ENCODE measurements at places on chromosomes 6 and 20.
A peak's percentile ranks its signal among the peaks of the same experiment; 100 is the strongest.

GRCh38 chr6:132023490-132023889 is 72.3 kb upstream of the CCN2 start:
- DNase-seq, result no peak

GRCh38 chr6:166586424-166587156 is at the start of gene RAMACL:
Gene RAMACL (minus strand): TSS chr6:166586678. CDS start chr6:166586477, 201 bp downstream.
- no peak for DNase-seq

- DNase-seq, result no peak
Observed at GRCh38 chr20:38926934-38927616, 858 bp downstream of the FAM83D start.

GRCh38 chr6:37396571-37397180 is 36.3 kb upstream of the CMTR1 start:
- DNase-seq, result no peak

DNA sequence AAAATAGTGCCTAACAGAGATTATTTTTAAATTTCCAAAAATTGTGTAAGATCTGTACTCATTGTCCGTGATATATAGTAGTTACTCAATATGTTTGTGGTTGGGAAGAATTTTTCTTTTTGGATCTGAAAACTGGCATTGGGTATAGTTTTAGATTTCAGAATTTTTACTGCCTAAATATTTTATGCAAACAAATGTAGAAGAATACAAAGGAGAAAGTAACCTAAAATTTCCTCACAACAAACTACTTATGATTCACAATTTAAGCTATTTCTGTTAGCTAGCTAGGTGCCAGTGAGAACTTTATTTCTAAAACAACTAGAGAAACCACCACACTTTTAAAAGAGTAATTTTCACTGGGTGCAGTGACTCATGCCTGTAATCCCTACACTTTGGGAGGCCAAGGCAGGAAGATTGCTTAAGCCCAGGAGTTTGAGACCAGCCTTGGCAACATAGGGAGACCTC is 38.8 kb downstream of the SESN1 start:
- DNase-seq, result no peak

- DNase-seq, result peak; percentile 60
Observed at GRCh38 chr6:27890445-27891319, 21.5 kb downstream of the OR2B2 start.

DNA sequence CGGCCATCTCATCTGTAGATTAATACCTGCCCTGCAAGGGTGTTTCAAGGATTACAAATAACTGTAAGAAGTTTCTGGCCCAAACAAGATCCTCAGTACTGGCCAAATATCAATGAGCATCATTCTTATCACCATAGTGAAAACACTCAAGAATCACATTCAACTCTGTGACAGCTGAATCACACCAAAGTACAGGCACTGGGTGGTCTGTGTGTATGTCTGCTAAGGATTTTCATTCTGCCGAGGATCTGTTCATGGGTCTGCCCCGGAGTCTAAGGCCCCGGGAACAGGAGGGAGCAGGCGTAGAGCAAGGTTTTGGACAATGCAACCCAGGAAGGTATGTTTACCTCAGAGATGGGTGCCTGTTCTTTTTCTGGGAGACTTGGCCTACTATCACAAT is 110.5 kb downstream of the TRERF1 start:
- no peak for DNase-seq

GRCh38 chr6:45423111-45423823 is 45.5 kb upstream of the SUPT3H start:
- no peak for DNase-seq

GRCh38 chr6:21836772-21837425 is 243.3 kb downstream of the SOX4 start:
- no peak for DNase-seq

DNA sequence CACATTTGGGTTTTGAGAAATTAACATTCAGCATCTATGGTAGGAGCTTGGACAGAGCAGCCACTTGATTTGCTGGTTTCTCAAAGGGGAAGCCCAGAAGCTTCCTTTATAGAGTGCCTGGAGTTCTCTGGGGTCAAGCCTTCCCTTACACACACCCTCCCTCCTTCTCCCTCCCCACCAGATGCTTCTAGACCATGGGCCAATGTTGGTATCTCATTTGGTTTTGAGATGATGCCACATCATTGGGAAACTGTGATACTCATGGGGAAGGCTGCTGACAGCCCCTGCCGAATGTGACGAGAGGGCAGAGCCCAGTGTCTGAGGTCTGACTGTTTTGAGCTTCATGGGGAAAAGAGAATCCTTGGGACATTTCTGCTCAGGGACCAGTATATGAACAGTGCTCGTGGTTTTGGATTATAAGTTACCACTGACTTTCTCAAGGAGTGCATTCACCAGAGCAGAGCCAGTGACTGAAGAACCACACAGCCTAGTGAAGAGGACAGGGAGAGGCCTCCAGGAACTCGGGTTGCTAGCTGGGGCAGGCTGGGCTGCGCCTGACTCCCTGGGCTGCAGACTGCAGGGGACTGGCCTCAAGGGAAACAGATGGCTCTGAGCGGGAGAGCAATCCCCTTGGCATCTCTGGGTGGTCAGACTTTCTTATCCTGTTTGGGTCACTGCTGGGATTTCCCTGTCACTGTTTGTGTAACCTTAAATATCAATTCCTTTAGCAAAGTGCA is 46.4 kb upstream of the CST5 start:
- no peak for DNase-seq

DNA sequence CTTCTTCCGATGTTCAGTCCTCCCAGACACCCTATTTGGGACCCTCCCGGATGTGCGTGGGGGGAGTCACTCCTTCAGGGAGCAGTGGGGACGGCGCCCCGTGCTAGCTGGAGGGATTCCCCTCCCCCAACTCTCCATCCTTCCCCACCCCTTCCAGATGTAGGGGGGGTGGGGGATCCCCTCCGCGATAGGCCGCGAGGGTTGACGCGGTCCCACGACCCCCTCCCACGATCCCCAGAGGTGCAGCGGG is 548 bp downstream of the GNL1 start:
- DNase-seq, result no peak

- DNase-seq, result no peak
Observed at GRCh38 chr20:64058536-64058935, 4.5 kb upstream of the TCEA2 start.

- peak; percentile 52 for DNase-seq
Observed at GRCh38 chr20:346640-347316, at the start of gene NRSN2. Gene NRSN2 (plus strand): TSS chr20:347111. CDS start chr20:349644, 2,533 bp downstream.

DNA sequence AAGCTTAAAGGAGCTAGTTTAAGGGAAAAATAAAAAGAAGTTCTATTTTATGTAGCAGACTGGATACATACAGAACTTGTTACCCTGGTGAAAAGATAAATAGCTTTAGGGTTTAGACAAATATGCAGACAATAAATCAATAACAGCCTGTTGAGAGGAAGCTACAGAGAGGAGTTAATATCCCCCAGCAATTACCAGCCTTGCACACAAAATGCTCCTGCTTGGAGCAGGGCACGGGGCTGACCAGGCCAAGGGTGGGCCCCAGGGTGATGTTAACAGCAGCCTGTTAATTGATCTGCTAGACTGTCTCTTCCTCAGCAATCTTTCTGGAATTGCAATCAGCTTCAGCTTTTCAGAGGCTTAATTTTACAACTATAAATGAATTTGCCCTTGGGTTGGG is 125.1 kb upstream of the SOX4 start:
- DNase-seq, result no peak

- DNase-seq, result no peak
Observed at GRCh38 chr20:10462516-10462915, 27.4 kb downstream of the SLX4IP start.

GRCh38 chr6:107677399-107677798 is 146.7 kb downstream of the SCML4 start:
- no peak for DNase-seq

- DNase-seq, result no peak
Observed at GRCh38 chr6:154411076-154411475, 54.5 kb upstream of the IPCEF1 start.

GRCh38 chr20:3312940-3313682 is 74.1 kb upstream of the SLC4A11 start:
- no peak for DNase-seq

- no peak for DNase-seq
Observed at GRCh38 chr6:88376768-88377387, 210.7 kb upstream of the CNR1 start.

- DNase-seq, result no peak
Observed at GRCh38 chr6:17907406-17908229, 79.8 kb downstream of the KIF13A start.

GRCh38 chr6:146770965-146771735 is 172.4 kb downstream of the ADGB start:
- no peak for DNase-seq

DNA sequence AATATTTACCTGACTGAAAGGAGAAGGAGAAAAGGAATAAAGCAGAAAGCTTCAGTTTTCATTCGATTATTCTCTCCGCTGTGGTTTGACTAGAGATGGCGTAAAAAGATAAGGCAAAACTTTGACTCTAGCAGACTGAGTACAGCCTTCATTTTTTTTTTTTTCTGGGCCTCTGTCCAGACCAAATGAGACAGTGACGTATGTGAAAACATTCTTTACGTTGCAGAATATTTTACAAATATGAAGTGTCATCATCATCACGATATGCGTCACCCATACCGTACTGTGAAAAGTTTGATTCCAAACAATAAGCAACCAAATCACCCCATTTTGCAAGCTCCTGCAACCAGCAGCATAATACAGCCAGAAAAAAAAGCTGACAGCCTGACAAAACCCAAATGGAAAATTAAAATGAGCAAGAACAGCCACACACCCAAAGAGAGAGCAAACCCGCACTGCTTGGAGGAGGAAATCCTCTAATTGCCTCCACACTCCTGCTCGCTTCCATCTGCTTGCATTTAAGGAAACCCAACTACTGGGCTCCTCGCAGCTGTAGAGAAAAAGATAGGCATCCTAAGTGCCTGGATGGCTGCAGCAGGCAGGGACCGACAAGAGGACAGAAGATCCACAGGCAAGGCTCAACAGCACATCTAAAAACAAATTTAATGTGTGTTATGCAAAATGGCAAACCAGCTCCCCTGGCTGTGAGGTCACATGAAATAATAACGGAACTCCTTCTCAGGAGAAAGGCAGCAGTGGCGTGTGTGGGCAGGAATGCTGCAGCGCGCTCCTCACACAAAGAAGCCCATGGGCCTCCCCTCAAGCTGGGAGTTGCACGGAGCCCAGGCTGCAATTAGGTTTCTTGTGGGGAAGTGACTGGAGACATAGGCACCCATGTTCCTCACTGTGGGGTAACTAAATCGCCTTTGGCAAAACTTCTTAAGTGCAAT is 113.1 kb downstream of the FYN start:
- DNase-seq, result no peak

DNA sequence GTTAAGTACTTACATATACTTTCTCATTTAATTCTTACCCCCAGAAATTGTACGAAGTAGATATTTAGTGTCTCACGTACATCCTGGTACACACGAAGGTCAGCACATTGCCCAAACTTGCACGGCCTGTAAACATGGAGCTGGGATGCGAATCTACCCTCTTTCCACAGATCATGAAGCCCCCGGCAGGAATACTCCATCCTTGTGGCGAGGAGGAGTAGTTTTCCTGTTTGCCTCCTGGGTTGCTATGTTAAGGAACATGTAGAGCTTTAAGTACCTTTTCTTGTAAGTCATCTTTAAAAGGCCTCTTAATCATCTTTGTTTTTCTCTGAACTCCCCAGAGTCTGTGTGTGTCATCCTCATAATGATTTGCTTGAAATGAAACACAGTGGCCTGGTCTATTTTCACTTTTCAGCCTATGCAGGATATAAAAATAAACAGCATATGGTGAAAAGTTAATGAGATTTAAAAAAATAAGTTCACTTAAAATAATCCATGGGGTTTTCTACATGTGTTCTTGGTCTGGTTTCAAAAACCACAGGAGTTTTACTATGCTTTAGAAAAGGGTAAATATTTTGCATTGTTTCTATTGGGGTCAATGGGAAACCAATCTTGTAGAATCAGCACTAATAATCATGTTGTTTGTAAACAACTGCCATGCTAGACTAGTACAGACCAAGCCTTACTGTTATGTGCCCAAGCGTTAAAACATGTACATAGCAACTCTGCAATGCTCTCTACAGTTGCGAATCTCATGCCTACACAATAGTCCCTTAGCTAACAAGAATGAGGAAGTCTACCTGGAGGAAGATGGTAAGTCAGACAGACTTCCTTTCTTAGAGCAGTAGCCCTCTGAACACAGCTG is 9.3 kb upstream of the ARID1B start:
- DNase-seq, result no peak

GRCh38 chr6:24935366-24936152 is at the start of gene RIPOR2:
Gene RIPOR2 (minus strand): TSS chr6:24935960. CDS start chr6:24935898, 62 bp downstream.
- no peak for DNase-seq

GRCh38 chr20:59668926-59669850 is 64.8 kb downstream of the PHACTR3 start:
- no peak for DNase-seq

DNA sequence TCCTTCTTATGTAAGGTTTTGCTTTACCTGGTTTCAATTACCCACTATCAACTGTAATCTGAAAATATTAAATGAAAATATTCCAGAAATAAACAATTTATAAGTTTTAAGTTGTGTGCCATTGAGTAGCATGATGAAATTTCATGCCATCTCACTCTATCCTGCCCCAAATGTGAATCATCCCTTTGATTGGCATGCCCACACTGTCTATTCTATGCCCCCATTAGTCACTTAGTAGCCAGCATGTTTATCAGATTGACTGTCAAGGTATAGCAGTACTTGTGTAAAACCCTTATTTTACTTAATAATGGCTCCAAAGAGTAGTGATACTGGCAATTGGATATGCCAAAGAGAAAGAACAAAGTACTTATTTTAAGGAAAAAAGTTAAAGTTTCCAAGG is 403.8 kb downstream of the ADGRB3 start:
- no peak for DNase-seq

GRCh38 chr6:13672904-13673303 is 38.7 kb downstream of the RANBP9 start:
- no peak for DNase-seq

DNA sequence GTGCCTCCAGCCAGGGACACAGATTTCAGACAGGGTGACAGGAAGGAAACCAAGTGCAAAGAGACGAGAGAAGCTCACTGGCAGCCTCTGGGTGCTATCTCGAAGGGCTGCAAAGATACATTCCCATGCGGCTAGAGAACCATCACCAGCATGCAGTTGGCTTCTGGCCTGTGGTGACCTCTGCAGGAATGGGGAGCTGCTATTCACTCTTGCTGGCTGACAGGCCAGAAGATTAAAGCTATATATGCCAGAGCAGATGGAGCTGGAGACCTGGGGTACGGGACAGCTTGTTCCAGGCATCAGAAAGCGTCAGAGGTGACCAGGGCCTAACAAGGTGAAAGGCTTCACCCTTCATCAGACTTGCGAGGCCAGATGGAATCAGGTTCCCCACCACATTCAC is 20.0 kb downstream of the MAP1LC3A start:
- DNase-seq, result no peak

All from NCI-H2029 (cell line).